ENCODE measurements at places on chromosomes 4 and X.

GRCh38 chr4:89657931-89658700, 178.8 kb downstream of the SNCA start:
- peak; percentile 28 for DNase-seq

- DNase-seq: no peak
Measured at GRCh38 chr4:24991015-24991414, 39.7 kb downstream of the LGI2 start.

- no peak for DNase-seq
Measured at GRCh38 chr4:110975338-110975737, 352.5 kb upstream of the PITX2 start.

GRCh38 chr4:169222761-169223160, 48.0 kb downstream of the SH3RF1 start:
- DNase-seq: no peak

DNA sequence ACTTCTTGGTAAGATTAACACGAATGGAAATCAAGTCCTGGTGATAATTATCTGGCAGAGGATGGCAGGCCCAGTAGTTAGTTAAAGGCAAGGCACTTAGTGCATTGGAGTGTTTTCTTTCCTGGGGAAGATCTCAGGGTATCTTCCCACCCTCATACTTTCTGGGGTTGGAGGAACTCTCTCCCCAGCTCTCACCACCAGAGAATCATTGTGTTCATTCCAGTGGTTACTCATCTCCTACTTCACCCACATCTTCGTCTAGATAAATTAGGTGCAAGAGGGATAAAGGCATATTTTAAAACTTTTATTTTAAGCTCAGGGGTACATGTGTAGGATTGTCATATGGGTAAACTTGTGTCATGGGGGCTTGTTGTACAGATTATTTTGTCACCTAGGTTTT, 67.5 kb upstream of the SH3RF1 start:
- no peak for DNase-seq

DNA sequence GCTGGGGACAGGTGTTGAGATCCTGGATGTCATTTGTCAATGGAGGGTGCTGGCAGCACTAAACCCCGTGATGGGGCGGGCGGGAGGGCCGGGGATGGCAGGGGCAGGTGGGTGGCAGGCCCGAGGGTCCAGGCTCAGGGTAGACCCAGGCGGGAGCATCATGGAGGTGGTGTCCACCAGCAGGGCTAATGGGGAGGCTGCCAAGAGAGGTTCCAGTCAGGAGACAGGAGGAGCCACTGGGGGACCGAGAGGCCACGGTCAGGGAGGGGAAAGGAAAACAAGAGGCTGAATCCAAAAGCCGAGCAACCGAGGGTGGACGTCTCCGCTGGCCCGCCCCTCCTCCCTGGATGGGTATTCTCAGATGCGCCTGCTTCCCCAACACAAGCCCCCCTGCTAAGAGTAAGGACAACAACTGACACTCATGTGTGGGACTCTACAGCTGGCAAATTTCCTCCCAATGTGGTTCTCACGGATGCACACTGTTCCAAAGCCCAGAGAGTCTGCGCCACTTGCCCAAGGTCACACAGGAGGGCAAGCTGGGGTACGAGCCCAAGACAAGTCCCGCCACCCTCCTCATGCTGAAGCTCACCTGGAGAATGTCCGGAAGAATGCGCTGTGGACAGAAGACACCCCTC, 132.0 kb downstream of the CPZ start:
- no peak for DNase-seq

- no peak for DNase-seq
Measured at GRCh38 chr4:12881945-12882584, 602.1 kb downstream of the RAB28 start.

GRCh38 chrX:132631579-132632232, 142.9 kb upstream of the MBNL3 start:
- peak; percentile 31 for DNase-seq

GRCh38 chr4:56106180-56107147, 157.7 kb downstream of the CEP135 start:
- no peak for DNase-seq

DNA sequence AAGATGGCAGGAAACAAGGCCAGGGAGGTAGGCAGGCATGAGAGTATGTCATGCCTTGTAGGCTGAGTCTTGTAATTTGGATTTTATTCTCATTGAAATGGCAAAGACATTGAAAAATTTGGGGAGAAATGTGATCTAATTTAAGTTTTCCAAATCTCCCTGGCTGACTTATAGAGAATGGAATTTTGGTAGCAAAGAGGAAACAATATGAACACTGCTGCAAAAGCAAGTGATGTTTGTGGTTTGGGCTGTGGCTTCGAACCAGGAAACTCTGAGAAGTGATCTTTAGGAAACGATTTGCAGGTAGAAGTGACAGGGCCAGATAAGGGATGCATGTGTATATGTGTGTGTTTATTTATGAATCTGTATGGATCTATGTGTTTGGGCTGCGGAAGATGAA, 35.6 kb downstream of the ARSJ start:
- DNase-seq: no peak

DNA sequence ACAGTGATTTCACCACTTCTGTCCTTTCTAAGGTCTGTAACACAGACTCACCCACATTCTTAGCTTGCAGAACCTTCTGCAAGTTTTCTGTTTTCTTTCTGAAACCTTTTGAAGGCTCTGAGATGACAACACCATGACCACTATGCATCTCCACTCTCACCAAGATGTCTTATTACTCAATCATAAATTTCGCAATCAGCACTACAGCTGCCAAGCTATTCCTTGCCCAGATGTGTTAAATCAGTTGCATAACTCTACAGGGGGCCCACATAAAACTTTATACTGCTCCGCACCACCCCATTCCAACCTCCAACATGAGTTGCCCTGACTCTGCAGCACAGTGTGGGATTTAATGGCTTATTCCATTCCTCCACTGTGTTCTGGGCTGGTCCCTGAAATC, 229.9 kb downstream of the COL25A1 start:
- DNase-seq: no peak

DNA sequence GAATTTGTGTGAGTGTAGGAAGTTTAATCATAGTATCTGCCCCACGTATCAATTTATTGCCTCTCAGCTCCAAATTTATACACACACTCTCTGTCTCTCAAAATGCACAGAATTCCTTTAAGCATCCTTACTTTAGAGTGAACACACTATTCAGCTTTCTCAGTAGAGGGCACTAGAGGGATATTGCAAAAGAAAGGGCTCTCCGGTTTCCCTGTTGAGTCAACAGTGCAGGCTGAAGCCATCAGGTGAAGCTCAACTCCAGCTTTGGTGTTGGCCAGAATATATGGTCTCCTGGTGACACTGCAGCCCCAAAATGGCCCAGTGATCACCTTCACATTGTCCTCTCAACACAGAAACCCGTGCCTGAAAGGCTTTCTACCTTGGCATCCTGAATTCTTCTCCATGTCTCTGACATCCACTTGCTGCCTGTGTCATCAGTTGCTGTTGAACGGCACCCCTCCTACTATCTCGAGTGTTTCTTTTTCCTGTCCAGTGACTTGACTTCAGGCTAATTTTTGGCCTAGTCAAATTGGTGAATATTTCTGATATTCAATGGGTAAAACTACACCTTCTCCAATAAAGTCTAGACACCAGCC, 670.5 kb downstream of the GABRG1 start:
- DNase-seq: peak; percentile 18
